ENCODE measurements at places on chromosomes 6 and 20.

DNA sequence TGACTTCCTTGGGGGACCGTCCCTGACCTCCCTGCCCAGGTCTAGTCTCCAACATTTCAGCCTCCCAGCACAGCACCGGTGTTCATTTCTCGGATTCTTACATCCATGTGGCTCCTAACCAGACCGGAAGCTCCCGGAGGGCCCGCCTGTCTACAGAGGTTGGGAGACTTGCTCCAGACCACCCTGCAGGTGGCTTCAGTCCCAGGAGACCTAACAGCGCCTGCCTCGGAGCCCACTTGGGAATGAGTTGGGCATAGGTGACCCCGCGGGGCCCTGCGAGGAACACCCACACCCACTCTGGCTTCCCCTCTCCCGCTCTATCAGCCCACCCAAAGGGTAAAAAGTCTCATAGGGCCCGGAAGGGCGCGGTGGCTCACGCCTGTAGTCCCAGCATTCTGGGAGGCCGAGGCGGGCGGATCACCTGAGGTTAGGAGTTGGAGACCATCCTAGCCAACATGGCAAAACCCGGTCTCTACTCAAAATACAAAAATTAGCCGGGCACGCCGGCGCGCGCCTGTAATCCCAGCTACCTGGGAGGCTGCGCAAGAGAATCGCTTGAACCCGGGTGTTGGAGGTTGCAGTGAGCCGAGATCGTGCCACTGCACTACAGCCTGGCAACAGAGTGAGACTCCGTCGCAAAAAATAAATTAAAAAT is 5.4 kb downstream of the DPPA5 start:
- DNase-seq, result no peak

DNA sequence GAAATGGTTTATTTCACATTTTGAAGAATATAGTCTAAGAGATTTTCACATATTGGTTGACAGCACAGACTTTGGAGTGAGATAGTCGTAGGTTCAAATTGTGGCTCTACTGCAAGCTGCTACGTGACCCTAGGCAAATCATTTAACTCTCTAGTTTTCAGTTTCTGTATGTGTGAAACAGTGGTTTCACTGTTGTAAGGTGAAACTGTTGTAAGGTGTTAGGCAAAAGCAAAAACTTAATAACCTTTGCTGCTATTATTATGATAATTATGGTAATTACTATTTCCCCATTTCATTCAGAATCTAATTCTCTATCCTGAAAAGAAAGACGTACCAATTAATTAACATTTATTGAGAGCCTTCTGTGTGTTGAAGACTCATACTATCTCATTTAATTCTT is 144.2 kb downstream of the REV3L start:
- no peak for DNase-seq

GRCh38 chr20:62293111-62293784 is 9.5 kb upstream of the ADRM1 start:
- no peak for DNase-seq

GRCh38 chr6:21278375-21278745 is 315.2 kb upstream of the SOX4 start:
- DNase-seq, result no peak

- DNase-seq, result no peak
Observed at GRCh38 chr6:150310539-150310938, 58.3 kb upstream of the IYD start.

DNA sequence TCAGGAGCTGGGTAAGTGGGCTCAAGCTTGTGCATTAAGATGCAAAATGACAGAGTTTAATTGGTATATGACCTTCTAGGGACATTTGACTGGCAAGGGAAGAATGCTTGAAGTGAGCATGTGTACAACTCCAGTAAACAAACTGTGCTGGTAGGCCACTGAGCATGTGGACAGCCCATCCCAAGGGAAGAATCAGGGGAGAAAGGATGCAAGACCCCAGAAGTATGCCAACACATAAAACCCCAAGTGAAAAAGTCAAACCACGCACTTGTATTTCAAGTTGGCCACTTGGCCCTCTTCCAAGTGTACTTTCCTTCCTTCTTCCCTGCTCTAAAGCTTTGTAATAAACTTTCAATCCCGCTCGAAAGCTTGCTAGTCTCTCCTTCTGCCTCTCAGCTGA is 10.4 kb upstream of the THBD start:
- DNase-seq, result no peak

GRCh38 chr6:3392930-3393835 is 63.7 kb downstream of the SLC22A23 start:
- DNase-seq, result no peak

DNA sequence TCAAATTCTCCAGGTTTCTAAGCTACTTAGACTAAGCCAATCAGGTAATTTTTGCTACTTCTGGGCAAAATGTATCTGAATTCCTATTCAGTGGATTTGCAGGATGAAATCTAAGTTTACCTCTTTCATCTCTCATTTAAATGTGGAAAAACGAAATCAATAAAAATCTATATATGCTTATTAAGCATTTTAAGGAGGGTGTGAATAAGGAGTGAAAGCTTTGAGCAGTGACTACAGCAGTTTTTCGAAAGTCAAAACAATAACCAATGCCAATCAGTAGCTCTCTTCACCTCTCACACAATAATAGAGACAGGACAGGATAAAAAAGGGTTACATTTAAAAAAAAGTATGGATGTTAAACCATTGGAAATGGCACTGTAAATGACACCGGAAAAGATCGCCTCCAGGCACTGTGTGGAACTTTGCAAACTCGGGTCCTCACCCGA is 476 bp upstream of the BCKDHB start:
- DNase-seq, result no peak

- DNase-seq, result no peak
Observed at GRCh38 chr6:143261899-143262436, 188.5 kb downstream of the ADAT2 start.

DNA sequence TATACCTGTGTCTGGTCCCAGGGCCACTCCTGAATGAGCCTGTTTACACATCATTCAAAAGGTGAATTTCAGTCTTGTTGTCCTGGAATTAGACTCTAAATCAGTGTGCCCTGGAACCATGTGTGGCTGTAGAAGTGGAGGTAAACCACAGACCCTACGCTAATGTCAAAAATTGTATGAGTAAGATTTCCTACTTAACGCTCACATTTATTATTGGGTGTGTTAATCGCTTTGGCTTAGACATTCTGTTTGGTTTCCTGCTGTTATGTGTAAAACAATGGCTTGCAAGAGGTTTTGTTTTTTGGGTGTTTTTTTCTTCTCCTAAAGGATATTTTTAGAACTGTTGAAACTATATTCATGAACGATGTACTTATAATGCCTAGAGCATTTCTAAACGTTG is 19.3 kb downstream of the PLCB1 start:
- DNase-seq, result no peak

- no peak for DNase-seq
Observed at GRCh38 chr20:914727-915498, 1.2 kb downstream of the ANGPT4 start.

DNA sequence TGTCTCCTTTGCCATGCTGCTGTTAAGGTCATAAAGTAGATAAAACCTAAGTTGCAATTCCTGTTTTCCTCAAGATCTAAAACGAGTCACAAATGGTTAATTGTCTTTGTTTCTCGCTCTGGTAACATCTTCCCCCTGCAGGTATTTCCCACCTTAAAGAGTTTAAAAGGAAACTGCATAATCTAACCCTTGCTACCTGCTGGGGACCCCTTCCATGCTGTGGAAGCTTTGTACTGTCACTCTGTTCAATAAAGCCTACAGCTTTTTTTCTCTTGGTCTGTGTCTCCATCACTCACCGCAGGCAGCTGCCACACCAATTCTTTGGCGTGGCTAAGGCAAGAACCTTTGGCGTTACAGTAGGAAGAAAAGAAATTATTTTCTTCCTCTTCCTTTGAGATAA is 117.7 kb upstream of the GJE1 start:
- no peak for DNase-seq

DNA sequence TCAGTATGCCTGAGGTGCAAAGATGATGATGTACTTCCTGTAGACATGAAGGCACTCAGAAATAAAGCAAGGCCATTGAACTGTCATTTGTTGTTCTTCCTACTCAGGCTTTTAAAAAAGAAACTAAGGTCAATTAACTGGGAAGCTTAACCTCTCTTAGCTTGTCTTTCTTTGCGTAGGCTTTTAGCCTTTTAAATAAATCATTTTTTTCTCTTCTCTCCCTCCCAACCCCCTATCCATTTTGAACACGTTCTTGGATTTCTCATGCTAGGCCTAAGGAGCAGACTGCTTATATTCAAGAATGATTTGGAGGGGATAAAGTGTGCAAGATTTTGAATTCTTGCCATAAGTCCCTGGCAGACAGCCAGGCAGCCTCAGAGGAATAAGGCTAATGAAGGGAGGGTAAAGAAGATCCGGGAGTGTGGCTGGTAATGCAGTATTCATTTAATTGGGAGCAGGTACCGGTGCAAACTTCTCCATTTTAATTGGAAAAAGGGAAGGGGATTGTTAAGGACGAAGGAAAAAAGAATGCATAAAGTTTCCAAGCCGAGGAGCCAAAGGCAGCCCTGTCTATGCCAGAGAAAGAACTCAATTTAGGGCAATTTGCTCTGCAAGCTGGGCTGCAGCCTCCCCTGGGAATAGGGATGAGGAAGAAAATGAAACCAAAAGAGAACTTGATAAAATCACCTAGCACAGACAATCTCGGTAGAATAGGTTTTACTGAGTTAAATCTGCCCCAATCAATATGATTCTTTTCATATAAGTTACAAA is 343.8 kb upstream of the MMS22L start:
- DNase-seq, result no peak

DNA sequence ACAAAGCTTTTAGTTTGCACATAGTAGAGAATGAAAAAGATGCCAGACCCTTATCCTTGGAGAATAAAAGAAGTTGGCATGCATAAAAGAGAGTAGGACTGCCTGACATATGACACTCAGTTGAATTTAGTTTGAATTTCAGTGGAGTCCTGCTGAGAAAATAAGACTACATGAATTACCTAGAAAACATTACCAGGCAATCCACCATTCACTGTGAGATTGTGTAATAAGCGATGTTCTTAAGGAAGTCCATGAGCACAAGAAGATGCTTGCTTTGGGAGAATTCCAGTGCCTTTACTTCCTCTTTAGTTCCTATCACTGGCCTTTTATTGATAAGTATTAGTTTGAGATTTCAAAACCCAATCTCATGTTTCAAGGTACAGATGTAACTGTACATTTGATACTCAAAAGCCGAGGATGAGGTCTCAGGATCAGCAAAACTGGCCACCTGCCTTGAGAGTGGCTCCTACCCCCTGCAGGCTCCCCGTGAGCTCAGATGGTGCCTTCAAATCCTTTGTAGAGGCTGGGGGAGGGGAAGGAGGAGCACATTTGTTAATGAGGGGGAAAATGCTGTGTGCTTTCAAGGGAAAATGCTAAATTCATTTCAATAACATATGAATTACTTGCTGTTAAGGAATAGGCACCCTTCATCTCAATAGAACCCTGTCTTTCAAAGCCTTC is 11.2 kb upstream of the UNC93A start:
- no peak for DNase-seq

DNA sequence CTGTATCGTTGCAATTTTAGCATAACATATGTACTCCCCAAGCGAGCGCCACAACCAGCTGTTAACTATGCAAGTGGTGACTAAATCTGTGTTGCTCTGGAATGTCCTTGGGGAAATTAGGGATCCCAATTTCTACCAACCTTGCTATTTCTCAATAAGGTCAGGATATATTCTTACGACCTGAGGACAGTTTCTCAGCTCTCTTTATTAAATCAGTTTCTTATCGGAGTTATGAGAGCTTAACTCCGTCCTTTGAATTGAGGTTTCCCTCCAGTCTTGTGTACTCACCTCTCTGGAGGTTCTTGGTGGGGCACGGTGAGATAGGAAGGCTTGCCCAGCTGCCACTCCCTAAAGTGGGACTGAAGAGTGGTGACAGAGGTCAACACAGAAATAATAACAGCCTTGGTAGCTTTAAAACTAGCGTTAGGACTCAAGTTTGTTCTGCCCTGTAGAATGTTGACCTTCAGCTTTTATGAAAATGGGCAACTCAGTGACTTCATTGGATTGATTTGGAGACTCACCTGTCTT is 694 bp downstream of the MRPS18B start:
- no peak for DNase-seq

DNA sequence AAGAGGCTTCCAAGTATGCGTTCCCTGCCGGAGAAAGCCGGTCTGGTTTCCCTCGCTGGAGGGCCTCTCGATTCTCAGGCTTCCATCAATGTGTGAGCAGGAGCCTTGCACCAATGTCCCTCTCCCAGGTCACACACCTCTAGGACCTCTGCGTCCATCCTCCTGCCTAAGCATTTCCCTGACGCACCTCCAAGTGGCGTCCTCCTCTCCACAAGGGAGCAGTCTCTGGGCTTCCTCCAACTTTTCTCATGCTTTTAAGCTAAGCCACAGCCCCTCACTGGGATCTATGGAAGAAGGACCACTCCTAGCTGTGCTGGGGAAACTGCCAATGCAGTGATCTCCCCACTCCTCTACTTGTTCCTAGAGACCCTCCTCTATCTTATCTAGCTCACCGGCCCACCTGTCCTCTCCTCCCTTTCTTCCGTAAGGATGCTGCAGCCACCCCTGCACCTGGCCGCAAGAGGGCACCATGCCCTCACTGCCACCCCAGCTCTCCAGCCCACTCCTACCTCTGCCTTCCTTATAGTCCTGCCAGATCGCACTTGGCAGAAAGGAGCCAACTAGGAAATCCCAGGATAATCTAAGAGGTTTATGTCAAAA is 258.7 kb downstream of the LRFN2 start:
- DNase-seq, result no peak

- no peak for DNase-seq
Observed at GRCh38 chr6:97427648-97428047, 144.6 kb upstream of the MMS22L start.

DNA sequence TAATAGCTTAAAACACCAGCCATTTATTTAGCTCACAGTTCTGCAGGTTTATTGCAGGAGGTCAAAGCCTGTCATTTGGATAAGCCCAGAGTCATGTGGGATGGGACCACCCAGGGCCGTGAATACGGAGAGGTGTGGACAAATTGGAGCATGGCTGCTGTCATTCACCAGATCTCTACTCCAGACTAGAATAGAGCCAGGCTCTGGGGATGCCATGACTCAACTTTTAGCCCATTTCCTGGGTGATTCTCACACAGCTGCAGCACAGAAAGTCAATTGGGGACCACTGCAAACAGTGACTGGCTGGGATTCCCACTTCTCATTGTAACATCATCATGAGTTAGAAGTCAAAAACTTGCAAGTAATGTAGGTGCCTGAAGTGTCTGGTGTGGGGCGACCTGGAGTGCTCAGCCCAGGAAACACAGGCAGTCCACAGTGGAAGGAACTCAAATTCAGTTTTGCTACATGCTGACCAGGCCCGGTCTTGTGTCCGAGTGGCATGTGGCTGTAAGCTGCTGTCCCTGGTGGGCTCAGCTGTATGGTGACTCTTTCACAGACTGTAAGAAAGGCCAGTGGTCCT is 174.3 kb downstream of the SCP2D1 start:
- DNase-seq, result no peak

GRCh38 chr6:46022106-46022948 is 6.7 kb upstream of the CLIC5 start:
- DNase-seq, result no peak
